ENCODE measurements at places on chromosomes 6 and 20.

GRCh38 chr6:22435151-22435550, 134.2 kb upstream of the HDGFL1 start:
- DNase-seq = no peak

- DNase-seq = no peak
Measured at GRCh38 chr20:33676121-33676520, 1.9 kb upstream of the NECAB3 start.

- no peak for DNase-seq
Measured at GRCh38 chr6:49513153-49513989, 13.6 kb downstream of the GLYATL3 start.

- DNase-seq = no peak
Measured at GRCh38 chr6:7201444-7201731, 93.6 kb downstream of the RREB1 start.

- DNase-seq = no peak
Measured at GRCh38 chr6:138651491-138651890, 122.1 kb upstream of the CCDC28A start.

GRCh38 chr20:31597481-31597855, 7.6 kb upstream of the ID1 start:
- no peak for DNase-seq

DNA sequence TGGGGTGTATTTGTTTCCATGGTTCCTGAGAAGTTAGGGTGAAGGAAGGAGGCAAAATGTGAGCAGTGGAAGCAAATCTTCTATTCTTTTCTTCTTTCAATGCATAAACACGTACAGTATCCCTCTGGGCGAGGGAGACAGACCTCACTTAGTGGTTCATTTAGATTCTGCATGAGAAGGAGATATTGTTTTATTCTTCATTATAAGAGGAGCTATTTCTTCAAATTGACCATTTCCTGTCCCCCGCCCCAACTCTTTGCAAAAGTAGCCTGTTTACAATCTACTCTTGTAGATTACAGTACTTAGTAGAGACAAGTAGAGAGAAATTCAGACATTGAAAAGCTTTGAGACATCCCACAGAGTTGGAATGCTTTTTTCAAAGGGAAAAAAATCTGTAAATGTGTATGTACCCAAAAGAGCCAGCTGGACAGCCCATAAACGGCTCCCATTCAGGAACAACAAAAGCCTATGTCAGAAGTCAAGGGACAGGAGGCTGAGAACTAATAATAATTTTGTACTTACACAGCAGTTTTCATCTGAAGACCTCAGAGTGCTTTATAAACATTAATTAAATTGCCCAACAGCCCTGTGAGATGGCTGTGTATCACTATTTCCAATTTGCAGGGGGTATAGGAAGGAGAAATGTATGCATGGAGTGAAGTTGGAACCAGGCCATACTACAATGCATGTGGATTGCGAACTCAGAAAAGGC, 23.9 kb downstream of the CD83 start:
- DNase-seq = no peak

DNA sequence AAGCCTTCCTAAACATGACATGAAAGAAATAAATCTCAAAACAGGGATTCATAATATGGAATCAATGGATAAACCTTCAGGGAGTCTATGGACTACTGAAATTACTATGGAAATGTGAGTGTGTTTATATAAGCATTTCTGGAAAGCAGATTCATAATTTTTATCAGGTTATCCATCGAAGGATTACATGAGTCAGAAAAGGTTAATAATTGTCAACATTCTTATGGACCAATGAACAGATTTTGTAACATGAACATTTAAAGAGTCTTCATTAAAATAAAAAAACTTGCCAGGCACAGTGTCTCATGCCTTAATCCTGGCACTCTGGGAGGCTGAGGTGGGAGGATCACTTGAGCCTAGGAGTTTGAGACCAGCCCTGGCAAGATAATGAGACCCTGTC, 84.8 kb downstream of the AHI1 start:
- DNase-seq = no peak

DNA sequence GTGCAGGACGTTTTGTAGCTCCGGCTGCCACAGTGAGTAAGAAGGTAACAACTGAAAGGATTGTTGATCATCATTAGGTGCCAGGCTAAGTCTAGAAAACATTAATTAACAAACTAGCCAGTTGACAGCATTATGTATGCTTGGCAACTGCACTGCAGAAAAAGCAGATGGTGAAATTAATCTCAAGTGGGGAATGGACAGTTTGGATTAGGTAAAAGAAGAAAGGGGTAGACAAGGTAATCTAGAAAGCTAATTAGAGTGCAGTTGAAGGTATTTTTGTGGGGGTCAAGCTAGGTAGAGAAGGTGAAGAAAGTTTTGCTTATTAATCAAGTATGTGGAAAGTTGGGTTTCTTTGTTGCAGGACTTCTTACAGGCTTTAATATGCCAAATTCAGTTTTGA, 69.7 kb upstream of the HINT3 start:
- no peak for DNase-seq

- no peak for DNase-seq
Measured at GRCh38 chr6:142240179-142240578, 61.6 kb upstream of the ADGRG6 start.

- DNase-seq = no peak
Measured at GRCh38 chr6:5128351-5128750, 43.2 kb downstream of the PPP1R3G start.

GRCh38 chr20:18279242-18279641, 9.1 kb upstream of the ZNF133 start:
- no peak for DNase-seq

GRCh38 chr6:113190170-113190569, 667.0 kb upstream of the MARCKS start:
- DNase-seq = no peak

GRCh38 chr6:18263418-18264218, 712 bp downstream of the DEK start:
- no peak for DNase-seq

GRCh38 chr20:17430125-17430950, 100.8 kb downstream of the BFSP1 start:
- no peak for DNase-seq

DNA sequence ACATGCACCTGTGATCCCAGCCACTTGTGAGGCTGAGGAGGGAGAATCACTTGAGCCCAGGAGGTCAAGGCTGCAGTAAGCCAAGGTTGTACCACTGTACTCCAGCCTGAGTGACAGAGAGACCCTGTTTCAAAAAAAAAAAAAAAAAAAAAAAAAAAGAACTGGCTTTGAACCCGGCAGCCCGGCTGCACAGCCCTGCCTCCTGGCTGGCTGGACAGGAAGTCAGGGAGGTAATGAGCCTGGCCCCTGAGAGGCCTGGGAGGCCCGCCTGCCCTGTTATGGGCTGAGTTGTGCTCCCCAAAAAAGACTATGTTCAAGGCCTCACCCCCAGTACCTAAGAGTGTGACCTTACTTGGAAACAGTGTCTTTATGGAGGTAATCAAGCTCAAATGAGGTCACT, 65.6 kb downstream of the ABHD12 start:
- DNase-seq = no peak

- no peak for DNase-seq
Measured at GRCh38 chr6:101876431-101876830, 482.9 kb downstream of the GRIK2 start.

- DNase-seq = no peak
Measured at GRCh38 chr6:52741872-52742271, 21.4 kb downstream of the GSTA2 start.

- DNase-seq = no peak
Measured at GRCh38 chr20:32165836-32166545, 41.6 kb downstream of the PLAGL2 start.

DNA sequence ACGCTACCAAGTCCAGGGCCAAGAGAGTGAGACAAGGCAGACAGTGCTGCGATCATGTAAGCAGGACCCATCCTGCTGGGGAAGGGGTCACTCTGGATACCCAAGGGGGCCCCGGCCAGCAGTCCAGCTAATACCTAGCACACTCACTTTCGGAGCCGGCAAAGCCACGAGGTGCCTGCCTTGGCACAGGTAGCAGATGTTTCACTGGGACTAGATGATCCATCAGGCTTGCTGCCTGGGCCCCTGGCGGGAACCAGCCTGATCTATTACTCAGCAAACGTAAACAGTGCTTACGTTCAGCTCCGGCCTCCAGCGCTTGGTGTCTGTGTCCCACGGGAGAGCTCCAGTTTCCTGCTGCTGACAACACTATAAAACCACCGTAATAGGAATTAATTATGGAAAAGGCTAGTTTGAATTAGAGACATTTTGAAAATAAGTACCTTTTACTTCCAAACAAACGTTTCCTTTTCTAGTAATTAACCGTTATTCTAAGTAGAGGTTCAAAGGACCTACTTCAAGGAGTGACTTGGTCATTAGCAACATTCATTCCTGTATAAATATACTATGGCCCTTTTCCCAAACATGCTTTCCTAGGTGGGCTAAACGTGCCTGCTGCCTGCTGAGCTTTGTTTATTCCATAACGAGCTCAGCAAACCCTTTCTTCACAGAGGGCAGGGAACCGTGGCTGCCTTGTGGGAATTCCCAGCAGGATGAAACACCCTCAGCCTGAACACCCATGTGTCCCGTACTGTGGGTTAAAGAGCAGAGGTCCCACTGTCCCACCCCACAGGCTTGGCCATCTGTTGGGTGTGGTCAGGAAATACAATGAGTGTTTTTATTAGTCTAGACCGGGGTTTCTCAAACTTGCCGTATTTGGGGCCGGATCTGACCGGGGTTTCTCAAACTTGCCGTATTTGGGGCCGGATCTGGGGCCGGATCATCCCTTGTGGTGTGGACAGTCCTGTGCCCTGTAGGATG, 18.4 kb downstream of the SLC22A23 start:
- no peak for DNase-seq

GRCh38 chr6:35300848-35301247, 3.2 kb downstream of the DEF6 start:
- DNase-seq = no peak

- no peak for DNase-seq
Measured at GRCh38 chr20:16115911-16116552, 457.2 kb downstream of the KIF16B start.

- no peak for DNase-seq
Measured at GRCh38 chr20:7161690-7162089, 394.2 kb downstream of the BMP2 start.
